Right atrium auricular region (tissue), 2 donors: ENCODE measurements at places on chromosomes 2 and 18. TPM values are rescaled to one million over a fixed set of nuclear protein-coding genes. Genes with fewer than 3 reads are reported as not detected.

DNA sequence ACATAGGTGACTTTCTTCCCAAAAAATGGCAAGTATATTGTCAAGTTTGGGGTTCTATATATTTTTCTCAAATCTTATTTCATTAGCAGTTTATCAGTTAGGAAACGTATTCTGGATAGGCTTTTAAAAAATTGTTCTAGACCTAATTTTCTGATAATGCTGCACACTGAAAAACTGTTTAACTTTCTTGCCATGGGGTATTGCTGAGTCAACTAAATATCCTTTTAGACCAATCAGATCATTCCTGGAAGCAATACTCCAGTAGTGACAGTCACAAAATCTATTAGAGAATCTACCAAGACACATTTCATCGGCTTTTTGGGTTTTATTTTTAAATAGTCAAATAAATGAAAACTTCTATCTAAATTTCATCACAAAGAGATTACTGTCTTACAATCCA is 440.6 kb downstream of the LRRTM4 start:
- no peaks in the 10 kb centered on the region for H3K27me3 ChIP-seq
- no peak overlapping the region for H3K4me3 ChIP-seq
- no peaks in the 10 kb centered on the region for H3K36me3 ChIP-seq
- no peak overlapping the region for H3K27ac ChIP-seq
- no peaks in the 10 kb centered on the region for H3K4me1 ChIP-seq
- DNase-seq: no peak

DNA sequence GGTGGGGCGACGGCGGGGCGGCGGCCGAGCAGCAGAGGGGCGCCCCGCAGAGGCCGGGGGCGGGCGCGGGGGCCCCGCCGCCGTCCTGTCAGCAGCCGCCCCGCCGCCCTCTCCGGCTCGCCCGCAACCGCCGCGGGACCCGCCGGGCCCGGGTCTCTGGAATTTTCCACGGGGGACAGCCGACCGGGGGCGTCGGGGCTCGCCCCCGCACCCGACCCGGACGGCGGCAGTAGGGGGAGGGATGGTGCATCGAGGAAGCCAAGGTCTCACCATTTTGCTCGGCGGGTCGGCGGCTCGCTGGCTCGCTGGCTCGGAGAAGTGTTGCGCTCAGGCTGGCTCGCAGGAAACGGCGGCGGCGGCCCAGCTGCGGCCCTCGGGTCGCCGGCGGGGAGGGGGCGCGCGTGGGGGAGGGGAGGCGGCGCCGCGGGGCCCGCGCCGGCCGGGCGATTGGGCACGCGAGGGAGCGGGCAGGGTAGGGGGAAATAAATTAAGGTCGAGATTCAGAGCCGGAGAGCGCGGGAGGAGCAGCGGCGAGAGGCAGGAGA is 405 bp downstream of the PPP3R1 start:
- H3K27me3 ChIP-seq: no peaks in the 10 kb centered on the region
- no peaks in the 10 kb centered on the region for H3K36me3 ChIP-seq
- H3K27ac ChIP-seq: peak overlapping the region; percentile 93
- peak overlapping the region; percentile 85 for H3K4me3 ChIP-seq
- H3K4me1 ChIP-seq: peaks cover 50% of the 10 kb centered on the region
- DNase-seq: no peak

GRCh38 chr2:182744490-182744889 is 28.4 kb downstream of the DNAJC10 start:
- no peak overlapping the region for H3K4me3 ChIP-seq
- H3K27ac ChIP-seq: no peak overlapping the region
- H3K27me3 ChIP-seq: no peaks in the 10 kb centered on the region
- peaks cover 38% of the 10 kb centered on the region for H3K36me3 ChIP-seq
- no peaks in the 10 kb centered on the region for H3K4me1 ChIP-seq
- no peak for DNase-seq

GRCh38 chr2:33796511-33796910 is 197.4 kb upstream of the FAM98A start:
- no peak for DNase-seq
- H3K4me1 ChIP-seq: no peaks in the 10 kb centered on the region
- no peak overlapping the region for H3K27ac ChIP-seq
- no peaks in the 10 kb centered on the region for H3K27me3 ChIP-seq
- H3K36me3 ChIP-seq: no peaks in the 10 kb centered on the region

GRCh38 chr2:19474128-19474527 is 115.7 kb upstream of the OSR1 start:
- no peaks in the 10 kb centered on the region for H3K27me3 ChIP-seq
- no peaks in the 10 kb centered on the region for H3K4me1 ChIP-seq
- no peak for DNase-seq
- no peak overlapping the region for H3K4me3 ChIP-seq
- no peaks in the 10 kb centered on the region for H3K36me3 ChIP-seq
- no peak overlapping the region for H3K27ac ChIP-seq

GRCh38 chr2:229032608-229033234 is 238.4 kb downstream of the PID1 start:
- H3K4me1 ChIP-seq: no peaks in the 10 kb centered on the region

Gene NR4A2
- total RNA-seq: 8.9 TPM

Gene RUFY4
- total RNA-seq: not detected
